ENCODE measurements at places on chromosomes 4 and X.

DNA sequence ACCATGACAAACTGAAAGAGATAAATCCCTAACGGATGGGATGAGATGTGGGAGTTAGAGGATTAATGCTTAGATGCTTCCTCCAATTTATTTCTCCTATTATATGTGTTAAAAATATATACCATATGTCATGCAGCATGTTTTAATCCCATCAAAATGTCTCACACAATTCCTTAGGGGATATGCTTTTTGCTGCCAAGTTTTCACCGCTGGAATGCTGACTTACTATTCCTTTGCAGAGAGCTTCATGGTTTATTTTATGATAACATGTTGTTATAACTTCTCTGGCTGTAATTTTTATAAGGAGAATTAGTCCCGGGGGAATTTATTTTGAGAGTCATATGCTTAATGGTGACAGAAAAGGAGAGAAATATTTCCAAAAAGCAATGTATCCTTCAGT lies 670.3 kb downstream of the IL1RAPL1 start:
- no peak for DNase-seq

DNA sequence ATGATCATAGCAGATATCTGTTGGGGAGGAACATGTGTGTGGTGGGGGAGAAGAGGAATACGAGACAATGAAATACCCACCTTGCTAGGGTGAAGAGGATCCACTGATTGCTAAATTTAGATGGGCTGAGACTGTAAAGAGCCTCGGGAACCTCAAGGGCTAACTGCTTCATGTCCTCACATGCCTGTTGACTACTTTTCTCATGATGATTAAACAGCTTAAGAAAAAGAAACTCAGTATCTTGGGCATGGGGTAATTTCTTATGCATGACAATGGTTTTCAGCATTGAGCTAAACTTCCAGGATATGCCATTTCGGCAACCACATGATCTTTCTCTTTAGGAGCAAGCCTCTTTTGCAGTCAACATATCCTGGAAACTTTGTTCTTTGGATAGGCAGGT lies 3.9 kb upstream of the LNX1 start:
- DNase-seq: no peak

- no peak for DNase-seq
Observed at GRCh38 chrX:154040307-154040756, 20.6 kb upstream of the IRAK1 start.

DNA sequence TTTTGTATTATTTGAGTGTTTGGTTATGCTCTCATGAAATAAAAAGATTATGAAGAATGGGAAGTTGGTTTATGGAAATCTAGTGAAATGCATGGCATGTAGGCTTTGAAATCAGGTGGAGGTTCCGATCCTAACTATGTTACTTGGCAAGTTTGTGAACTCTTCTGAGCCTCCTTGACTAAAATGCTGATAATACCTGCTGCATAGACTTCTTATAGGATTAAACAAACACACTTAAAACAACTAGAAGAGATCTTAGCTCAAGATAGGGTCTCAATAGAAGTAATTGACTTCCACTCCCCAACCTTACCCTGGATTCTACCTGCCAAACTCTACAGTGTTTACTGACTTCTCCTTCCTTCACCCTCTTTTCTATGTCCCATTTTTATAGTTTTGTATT lies 22.2 kb upstream of the TLR2 start:
- no peak for DNase-seq

Data from mucosa of descending colon (tissue), 3 donors.